ENCODE measurements at places on chromosomes 3 and 15. TPM values are rescaled to one million over a fixed set of nuclear protein-coding genes. Genes with fewer than 3 reads are reported as not detected.

ADAMTSL3 gene
- 0.80 TPM for total RNA-seq

TTLL13 gene
- total RNA-seq = 0.20 TPM

TTC23 gene
- total RNA-seq = 12.0 TPM

ATP13A4 gene
- total RNA-seq = 0.07 TPM

DNAJA4 gene
- total RNA-seq = 6.3 TPM

LTK gene
- total RNA-seq = 0.73 TPM

KIF15 gene
- 13.8 TPM for total RNA-seq

UCN2 gene
- not detected for total RNA-seq

GASK1A gene
- not detected for total RNA-seq

GABRG3 gene
- total RNA-seq = not detected

ISG20 gene
- total RNA-seq = 18.9 TPM

MAP6D1 gene
- 3.1 TPM for total RNA-seq

GABRB3 gene
- not detected for total RNA-seq

STX19 gene
- not detected for total RNA-seq

UNC13C gene
- total RNA-seq = not detected

Measured in mammary microvascular endothelial cell (primary cell).